ENCODE measurements at places on chromosomes 1 and 21. TPM values are rescaled to one million over a fixed set of nuclear protein-coding genes. Genes with fewer than 3 reads are reported as not detected.

DNA sequence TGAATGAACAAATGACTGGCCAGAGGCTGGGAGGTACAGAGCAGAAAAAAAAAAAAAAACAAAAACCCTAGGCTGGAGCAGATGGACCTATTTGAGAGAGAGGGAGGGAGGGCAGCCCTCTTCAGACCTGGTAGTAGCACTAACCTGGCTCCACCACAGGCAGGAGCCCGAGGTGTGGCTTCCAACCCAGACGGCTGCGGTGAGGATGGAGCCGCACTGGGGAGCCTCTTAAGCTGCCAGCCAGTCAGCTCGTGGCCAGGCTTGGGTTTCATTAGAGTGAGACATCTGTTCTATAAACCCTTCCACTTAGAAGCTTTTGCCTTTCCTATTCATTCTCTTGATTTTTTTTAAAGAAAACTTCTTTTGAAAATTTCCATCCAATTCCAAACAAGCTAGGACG is 16.8 kb downstream of the LGR6 start:
- no peak for DNase-seq

The A3GALT2 gene
- not detected for total RNA-seq

DNA sequence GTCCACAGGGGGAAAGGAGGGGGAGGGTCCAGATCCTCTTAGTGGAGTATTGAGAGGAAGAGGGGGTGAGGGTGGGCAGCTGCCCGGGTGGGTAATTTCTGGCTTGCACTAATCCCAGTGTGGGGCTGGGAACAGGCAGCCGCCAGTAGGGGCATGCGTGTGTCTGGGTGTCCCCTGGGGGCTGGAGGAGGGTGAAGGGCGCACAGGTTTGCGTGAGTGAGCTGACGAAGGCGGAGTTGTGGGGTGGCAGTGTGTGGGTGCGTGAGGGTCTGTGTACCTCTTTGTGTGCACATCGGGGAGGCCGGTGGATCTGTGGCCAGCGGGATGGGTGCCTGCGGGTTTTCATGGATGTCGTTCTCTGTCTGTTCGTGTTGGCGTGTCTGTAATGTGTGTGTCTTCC is 97.3 kb downstream of the PAX7 start:
- no peak for DNase-seq

DNA sequence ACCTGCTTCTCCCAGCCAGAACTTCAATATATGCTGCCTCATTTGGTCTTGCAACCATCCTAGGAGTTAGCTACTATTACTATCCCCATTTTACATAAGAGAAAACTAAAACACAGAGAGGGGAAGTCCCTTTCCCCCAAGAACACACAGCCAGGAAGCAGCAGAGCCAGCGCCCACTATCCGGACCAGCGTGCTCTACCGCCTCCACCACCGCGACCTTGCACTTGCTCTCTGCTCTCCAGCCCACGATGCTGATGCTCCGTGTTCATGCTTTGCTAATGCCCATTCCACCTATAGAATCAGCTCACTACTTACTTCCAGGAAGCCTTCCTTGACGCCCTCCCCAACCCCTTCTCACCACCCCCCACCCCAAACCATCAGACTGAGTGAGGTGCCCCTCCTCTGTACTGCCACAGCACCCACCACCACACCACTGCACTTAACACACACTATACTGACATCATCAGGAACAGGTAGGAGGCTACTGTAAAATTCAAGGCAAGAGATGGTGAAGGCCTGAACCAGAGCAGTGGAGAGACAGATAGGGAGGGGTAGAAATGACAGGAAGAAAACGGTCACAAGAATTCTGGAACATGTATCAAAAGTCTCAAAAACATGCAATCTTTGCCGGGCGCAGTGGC is 9.4 kb downstream of the TMEM53 start:
- DNase-seq, result peak; percentile 73

- DNase-seq, result no peak
Observed at GRCh38 chr21:33844104-33844889, 71.3 kb downstream of the ATP5PO start.

- no peak for DNase-seq
Observed at GRCh38 chr1:226279498-226279897, 29.5 kb downstream of the LIN9 start.

The KLF17 gene
- 0.52 TPM for total RNA-seq

DNA sequence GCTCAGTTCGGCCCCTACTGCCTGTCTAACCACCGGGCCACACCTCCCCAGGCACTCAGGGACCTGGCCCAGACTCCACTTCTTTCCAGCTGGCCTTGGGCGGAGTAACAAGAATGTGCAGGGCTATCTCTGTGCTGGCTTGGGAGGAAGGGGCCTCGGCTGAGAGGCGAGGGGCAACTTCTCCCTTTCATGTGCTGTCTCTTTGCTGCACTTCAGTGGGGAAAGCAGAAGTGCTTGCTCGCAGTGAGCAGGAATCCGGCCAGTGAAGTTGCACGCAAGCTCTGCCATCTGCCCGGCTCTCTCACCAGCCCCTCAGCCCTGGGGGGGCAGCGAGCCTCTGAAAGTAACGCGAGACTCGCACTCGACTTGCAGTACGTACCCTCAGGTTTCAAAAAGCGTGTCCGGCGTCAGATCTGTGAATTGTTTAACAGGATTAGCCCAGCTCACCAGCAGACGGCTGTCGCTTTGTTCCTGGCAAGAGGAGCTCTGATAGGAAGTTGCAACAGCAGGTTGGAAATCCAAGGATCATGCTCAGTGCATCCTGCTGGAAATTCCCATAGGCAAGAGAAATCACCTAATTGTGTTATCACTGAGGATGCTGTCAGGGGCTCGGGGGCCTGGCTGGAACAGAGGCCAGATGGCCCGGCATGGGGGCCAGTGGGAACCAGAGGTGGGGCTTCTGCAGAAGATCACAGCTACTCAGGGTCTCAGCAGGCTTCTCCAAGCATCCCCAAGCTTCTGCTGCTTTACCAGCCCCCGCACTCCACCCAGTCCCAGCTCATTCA is 221.1 kb downstream of the NPHP4 start:
- no peak for DNase-seq

- DNase-seq, result no peak
Observed at GRCh38 chr1:151132335-151133017, 14.0 kb downstream of the SEMA6C start.

- DNase-seq, result no peak
Observed at GRCh38 chr1:247375747-247376146, 40.2 kb upstream of the NLRP3 start.

The GSTM3 gene
- total RNA-seq, result 29.7 TPM

- DNase-seq, result no peak
Observed at GRCh38 chr21:46160907-46161632, 5.7 kb upstream of the FTCD start.

DNA sequence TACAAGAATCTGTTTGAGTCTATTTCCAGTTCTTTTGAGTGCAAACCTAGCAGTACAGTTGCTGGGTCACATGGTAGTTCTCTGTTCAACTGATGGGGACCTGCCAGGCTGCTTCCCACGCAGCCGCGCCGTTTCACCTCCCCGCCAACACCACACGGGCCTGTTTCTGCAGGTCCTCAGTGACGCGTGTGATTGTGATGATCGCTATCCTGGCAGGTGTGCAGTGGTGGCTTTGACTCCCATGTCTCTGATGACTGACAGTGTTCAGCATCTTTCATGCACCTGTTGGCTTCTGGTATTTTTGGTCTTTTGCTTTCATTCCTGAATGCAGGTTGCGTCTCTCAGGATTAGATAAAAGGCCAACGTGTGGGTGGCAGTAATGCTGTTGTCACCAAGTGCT is 41.6 kb downstream of the FAAP20 start:
- DNase-seq, result no peak

DNA sequence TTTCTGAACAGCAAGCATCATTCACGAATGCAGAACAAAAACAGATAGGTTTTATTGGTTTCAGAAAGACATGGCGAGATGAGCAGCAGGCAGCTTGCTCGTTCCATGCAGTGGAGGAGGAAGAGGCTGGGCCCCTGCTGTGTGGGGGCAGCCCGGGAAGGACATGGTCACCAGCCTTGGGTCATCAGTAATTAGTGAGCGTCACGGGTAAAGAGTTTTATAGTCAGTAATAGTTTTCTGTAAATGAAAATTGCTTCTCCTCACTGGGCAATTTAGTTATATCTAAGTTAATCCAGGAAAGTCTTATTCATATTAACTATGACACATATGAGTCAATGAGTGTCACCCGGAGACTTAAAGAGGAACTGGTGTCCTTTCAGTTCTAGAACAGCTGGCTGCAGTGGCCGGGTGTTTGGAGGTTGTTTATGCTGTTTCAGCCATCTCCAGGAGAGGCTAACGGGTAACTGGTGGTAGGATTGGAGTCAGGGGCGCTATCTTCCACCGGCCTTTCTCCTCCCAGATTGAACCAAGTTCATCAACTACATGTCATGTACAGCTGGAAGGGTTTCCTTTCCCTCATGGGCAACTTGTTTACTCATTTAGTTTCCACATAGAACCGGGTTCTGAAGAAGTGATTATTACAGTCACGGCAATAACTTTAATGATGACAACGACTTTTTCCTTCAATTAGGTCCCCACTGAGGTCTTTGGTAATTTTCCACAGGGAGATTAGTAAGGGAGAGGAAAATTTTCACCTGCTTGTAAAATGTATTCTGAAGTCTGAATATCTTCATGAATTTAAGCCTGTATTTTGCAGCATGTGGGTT is 34.6 kb upstream of the SLC45A1 start:
- DNase-seq, result peak; percentile 60

DNA sequence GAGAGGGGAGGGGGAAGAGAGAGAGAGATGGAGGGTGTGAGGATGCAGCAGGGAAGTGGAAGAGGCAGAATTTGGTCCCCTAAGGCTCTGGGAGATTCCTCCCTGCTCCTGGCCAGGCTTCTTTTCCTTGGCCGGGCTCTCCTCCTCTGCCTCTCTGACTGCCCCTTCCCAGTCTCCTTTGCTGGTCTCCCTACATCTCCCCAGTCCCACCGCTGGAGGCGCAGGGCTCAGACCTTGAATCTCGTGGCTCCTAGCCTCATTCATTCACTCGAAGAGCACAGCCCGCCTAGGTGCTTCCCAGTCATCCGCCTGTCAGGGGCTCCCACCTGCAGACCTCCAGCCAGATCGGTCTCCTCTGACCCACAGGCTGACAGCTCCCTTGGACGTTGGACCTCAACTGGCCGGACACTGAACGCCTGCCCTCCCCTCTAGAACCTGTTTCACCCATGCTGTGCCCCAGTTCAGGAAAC is 76.5 kb downstream of the VWA5B1 start:
- DNase-seq, result no peak

DNA sequence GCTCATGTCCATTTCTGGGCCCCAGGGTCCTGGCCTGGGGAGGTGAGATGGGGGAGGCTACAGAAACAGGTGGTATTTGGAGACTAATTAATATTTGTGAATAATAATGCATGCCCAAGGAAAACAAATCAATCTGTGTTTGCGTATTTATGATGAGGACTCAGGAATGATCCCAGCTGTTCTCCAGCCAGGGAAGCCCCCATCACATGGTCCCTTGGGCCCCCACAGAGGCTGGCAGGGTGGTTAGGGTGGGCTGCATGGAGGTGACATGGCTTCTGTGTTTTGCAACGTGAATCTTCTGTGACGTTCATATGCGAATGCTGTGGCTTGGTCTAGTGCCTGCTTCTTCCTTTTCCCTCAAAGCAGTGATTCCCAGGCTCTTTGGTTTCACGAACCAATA is 10.5 kb downstream of the PTPRF start:
- no peak for DNase-seq

The CYP4Z1 gene
- 2.1 TPM for total RNA-seq

The GPATCH4 gene
- 22.4 TPM for total RNA-seq

The FHAD1 gene
- 2.4 TPM for total RNA-seq

DNA sequence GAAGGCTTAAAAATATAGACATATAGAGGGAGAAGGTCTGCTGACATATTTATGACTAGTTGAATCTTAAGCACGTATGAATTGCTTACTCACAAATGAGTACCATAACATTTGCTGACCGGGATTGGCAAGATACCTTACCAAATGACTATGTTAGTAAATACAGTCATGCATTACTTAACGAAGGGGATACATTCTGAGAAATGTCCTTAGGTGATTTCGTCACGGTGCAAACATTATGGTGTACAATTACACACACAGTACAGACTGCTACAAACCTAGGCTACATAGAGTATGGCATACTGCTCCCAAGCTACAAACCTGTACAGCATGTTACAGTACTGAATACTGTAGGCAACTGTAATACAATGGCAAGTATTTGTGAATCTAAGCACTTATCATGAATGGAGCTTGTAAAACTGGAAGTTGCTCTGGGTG is 19.4 kb upstream of the UBE2U start:
- DNase-seq, result no peak

The PTPRF gene
- total RNA-seq, result 199 TPM

The OR2AK2 gene
- not detected for total RNA-seq

DNA sequence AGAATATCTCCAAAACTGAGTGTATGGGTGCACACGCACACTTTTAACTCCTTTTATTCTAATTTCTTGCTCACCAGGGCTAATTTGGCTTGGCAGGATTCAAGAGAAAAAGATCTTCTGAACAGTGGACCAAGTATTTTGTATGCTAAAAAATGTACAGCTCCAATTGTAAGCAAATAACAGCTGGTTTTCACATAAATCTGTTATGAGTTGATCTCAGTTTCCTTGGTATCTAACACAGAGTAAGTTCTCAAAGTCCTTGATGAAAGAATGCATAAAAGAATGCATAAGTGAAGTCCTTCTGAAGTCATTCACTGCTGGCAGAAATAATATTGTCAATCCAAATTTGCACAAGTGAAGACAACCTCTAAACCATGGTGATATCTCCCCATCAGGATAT is 213.0 kb downstream of the OMA1 start:
- DNase-seq, result no peak

The CD58 gene
- total RNA-seq, result 33.2 TPM

The ZMYND12 gene
- 1.9 TPM for total RNA-seq

DNA sequence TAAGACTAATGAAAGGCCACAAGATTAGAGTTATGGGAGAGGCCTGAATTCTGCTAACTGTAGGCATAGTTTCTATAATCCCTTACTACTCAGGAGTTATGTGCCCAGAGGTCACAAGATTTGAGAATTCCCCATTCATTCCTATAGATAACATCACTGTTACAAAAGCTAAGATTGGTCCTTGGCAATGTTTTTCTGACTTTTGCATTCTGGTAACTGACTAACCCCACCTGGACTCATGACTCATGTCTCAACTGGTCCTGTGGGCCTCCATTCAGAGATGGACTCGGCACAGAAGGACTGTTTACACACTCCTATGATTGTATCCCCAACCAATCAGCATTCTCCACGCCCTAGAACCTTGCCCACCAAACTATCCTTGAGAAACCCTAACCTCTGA is 249.0 kb upstream of the ZP4 start:
- no peak for DNase-seq

The AGMAT gene
- total RNA-seq, result not detected

DNA sequence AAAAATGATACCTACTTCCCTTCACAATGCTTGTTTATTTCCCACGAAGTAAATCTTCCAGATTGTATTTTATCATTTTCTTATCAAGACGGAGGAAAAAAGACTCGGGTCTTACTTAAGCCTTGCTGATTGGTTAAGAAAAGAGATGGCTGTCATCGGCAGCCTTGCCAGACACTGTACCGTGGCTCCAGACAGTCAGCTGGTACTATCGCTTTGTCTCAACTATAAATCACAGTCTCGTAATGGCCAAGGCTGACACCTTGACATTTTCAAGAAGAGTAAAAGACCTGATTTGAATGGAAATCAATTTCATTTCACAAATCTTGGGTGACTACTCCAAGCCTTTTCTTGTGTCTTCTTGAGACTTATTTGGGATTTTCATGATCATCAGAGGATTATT is 868.0 kb downstream of the USP25 start:
- no peak for DNase-seq

Measured in upper lobe of right lung (tissue), 1 donor.